Activated CD8-positive, alpha-beta T cell treated with anti-CD3 and anti-CD28 coated beads for 36 hours (primary cell): ENCODE measurements at places on chromosomes 3 and 15. TPM values are rescaled to one million over a fixed set of nuclear protein-coding genes. Genes with fewer than 3 reads are reported as not detected.

The CELSR3 gene
- total RNA-seq, result 15.8 TPM

The PXYLP1 gene
- total RNA-seq, result 17.2 TPM

The MUC20 gene
- 0.20 TPM for total RNA-seq

DNA sequence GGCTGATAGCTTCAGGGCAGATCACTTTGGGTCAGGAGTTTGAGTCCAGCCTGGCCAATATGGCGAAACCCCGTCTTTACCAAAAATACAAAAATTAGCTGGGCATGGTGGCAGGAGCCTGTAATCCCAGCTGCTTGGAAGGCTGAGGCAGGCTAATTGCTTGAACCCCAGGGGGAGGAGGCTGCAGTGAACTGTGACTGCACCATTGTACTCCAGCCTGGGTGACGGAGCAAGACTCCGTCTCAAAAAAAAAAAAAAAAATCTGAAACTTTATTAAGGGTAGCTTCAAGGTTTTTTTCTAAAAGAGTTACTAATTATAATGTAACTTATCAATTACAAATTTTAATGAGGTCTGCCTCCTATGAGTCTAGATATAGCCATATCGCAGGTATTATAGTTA, 5.1 kb downstream of the NECTIN3 start:
- DNase-seq, result no peak

DNA sequence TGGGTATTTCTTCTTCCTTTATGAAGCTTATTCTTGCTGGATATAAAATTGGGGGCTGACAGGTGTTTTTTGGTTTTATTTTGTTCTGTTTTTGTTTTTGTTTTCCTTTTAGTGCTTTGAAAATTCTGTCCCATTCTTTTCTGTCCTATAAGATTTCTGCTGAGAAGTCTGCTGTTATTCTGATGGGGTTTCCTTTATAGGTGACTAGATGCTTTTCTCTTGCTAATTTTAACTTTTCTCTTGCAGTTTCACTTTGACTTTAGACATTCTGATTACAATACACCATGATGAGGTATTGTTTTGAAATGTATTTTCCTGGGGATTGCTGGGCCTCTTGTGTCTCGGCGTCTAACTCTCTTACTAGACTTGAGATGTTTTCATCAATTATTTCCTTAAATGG, 22.8 kb downstream of the TTC14 start:
- DNase-seq, result no peak

GRCh38 chr15:71841563-71841962, 31.2 kb downstream of the NR2E3 start:
- no peak for DNase-seq

GRCh38 chr15:39698444-39699390, 83.9 kb downstream of the FSIP1 start:
- no peak for DNase-seq

GRCh38 chr15:47972738-47973137, 148.1 kb upstream of the SLC24A5 start:
- DNase-seq, result no peak

DNA sequence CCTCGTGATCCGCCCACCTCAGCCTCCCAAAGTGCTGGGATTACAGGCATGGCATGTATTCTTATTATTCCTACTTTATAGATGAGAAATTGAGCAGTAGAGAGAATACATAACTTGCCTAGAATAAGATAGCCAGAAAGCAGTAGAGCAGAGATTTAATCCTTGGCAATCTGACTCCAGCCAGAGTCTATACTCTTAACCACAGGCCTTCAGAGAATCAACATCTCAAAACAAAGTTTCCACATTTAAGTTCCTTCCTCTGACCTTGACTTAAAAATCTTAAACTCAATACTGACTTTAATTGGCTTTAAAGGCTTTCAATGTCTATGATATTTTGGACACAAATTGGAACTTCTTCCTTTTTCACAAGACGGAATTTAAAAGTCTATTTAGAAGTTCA, 37.1 kb downstream of the ZNF106 start:
- DNase-seq, result no peak

DNA sequence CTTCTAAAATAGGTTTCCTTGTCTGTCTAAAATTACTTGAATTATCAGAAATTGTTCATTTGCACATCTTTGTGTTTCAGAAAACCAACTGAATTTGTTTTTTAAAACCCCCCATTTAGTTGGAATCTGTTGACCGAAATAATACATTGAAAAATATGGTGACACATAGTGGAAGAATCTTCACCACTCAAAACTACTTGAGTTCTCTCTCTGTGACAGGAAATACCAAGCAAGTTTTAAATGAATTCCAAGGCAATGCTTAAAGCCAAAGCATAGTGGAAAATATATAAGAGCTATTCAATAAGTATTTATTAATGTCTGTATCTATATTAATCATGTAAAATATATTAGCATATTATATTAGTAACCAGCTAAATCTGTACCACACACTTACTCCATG, 224.9 kb upstream of the COL8A1 start:
- DNase-seq, result no peak

DNA sequence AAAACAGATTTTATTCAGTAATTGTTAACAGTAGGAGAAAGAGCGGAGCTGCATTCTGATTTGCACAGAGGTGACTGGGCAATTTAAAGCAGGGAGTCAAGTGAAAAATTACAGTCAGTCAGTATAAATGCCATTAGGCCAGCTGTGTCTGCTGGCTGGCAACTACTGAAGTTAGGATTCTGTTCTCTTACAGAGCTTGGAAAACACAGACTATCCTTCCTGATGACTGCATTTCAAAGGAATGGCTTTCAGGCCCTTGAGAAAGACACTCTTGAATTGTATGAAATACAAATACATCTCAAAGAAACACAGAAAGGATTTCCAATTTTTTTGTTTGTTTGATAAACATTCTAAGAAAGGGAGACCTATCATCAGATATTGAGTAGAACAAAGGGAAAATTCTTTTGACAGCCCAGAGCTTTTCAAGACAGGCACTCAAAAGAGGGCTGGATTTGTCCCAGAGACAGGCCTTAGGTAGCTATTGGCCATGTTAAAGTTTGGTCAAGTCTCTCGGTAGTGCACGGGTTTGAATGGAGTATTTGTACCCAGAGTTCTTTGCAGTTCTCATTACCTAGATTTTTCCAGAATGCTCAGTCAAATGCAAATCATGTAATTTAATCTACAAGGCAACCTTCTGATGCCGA, 551.2 kb upstream of the CCDC54 start:
- no peak for DNase-seq
